Lung (tissue), 17 donors: ENCODE measurements at places on chromosomes 4 and X. TPM values are rescaled to one million over a fixed set of nuclear protein-coding genes. Genes with fewer than 3 reads are reported as not detected.

GRCh38 chrX:78124307-78124706 is 15.1 kb downstream of the TAF9B start:
- no peaks in the 10 kb centered on the region for H3K4me1 ChIP-seq
- H3K27me3 ChIP-seq: no peaks in the 10 kb centered on the region
- no peak for DNase-seq
- H3K27ac ChIP-seq: no peak overlapping the region
- H3K4me3 ChIP-seq: no peak overlapping the region

DNA sequence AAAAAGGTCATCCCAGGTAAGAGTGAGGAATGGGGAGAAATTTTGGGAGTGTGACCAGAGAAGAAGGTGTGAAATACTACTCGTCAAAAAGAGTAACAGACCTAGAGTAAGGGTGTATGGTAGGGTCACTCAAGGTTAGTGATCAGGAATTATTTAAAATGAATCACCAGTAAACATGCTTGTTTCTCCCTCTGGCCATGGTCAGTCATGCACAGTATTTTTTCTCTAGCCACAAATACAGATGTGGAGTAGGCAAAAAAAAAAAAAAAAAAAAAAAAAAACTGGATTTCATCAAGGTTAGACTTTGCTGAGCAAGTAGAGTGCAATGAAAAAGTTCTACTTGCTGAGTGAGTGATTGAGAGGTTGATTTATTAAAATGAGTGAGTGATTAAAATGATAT is 34.2 kb upstream of the SLIT2 start:
- DNase-seq: no peak
- no peak overlapping the region for H3K4me3 ChIP-seq
- H3K27me3 ChIP-seq: no peaks in the 10 kb centered on the region
- H3K36me3 ChIP-seq: no peaks in the 10 kb centered on the region

DNA sequence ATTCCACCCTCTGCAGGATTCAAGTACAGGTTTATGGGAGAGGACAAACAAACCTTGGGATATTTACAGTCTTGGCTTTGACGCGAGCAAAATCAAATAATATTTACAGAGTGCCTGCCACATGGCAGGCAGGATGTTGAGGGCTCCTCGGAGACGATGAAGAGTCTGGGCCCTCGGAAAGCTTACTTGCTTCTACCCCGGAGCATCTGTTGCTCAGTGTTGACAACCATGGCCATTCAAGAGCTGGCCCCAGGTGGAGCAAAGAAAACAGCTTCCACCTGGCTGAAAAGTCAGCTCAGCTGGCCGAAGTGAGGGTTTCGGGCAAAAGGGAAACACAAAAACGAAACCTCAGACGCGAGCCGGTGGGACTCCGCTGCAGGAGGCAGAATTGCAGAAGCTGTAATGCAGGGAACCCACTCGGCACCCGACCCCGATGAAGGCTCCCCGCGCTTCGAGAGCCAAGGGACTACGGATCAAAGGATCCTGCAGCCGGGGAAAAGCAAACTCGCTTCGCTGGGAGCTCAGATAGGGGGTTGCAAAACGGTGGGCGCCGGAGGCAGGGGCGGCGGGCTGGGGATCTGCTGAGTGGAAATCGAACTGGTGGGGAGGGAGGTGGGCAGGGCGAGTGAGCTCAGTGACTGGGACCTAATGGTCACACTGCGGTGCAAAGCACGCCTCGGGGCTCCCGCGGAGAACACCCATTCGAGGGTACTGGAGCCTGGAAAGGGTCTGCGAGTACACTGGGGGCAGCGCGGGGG is 805 bp downstream of the ATP8A1 start:
- peak overlapping the region; percentile 93 for H3K27ac ChIP-seq
- H3K4me3 ChIP-seq: peak overlapping the region; percentile 100
- no peaks in the 10 kb centered on the region for H3K4me1 ChIP-seq
- H3K27me3 ChIP-seq: no peaks in the 10 kb centered on the region
- no peaks in the 10 kb centered on the region for H3K36me3 ChIP-seq

DNA sequence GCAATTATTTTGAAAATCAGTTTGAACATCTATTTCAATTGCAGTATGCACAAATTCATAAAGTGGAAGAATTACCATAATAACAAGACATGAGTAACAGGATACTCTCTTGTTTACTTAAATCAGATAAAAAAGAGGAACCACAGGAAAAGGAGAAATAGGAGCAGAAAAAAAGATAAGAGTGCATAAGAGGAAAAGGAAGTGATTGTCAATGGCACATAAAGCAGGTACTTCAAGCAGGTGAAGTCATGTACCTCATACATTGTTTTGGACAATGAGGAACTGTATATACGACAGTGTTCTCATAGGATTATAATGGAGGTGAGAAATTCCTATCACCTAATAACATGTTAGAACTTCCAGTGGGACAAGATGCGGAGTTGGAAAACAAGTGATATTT is 334.5 kb upstream of the PCDH7 start:
- no peak overlapping the region for H3K27ac ChIP-seq
- H3K4me1 ChIP-seq: no peaks in the 10 kb centered on the region
- no peaks in the 10 kb centered on the region for H3K27me3 ChIP-seq
- no peaks in the 10 kb centered on the region for H3K36me3 ChIP-seq
- H3K4me3 ChIP-seq: no peak overlapping the region
- no peak for DNase-seq

DNA sequence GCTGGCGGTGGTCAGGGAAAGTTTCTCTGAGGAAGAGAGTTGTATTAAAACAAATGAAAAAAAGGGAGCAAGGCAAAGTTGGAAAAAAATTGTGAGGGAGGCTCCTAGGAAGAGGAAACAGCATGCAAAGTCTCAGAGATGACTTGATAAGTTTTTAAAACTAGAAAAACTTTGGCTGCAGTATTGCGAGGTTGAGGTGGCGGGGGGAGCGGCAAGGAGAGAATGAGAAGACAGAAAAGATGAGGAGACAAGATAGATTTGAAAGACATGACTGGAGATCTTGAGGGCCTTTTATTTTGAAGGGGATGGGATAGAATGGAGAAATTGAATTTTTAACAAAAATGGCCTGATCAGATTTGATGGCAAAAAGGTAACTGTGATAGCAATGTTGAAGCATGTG is 4.8 kb upstream of the UBE2D3 start:
- H3K4me1 ChIP-seq: peaks cover 6% of the 10 kb centered on the region
- DNase-seq: no peak
- no peaks in the 10 kb centered on the region for H3K27me3 ChIP-seq

Gene CD38
- total RNA-seq: 8.6 TPM

Gene F8A3
- total RNA-seq: 3.6 TPM

Gene ADH1B
- total RNA-seq: 364 TPM

Gene BEX3
- 145 TPM for total RNA-seq
